ENCODE measurements at places on chromosomes 7 and 10.

DNA sequence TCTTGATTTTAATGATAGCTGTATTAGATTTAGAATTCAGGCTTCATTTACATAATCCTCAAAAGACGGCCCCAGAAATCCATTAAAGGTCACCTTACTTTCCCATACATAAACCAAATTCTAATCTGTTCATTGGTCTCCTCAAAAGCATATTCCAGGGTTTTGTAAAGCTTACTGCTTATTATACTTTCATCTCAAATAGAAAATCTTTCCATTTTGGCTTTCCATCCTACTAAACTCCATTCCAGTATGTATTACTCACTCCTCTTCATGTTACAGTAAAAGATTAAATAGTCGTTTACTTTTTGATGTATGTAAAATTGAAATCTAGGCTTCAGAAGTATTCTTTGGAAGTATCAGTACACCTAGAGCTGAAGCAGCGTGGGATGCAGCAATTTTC, 143.5 kb upstream of the LRRN3 start:
- peaks cover 13% of the 10 kb centered on the region for H3K4me1 ChIP-seq
- no peak for DNase-seq
- no peaks in the 10 kb centered on the region for H3K36me3 ChIP-seq

DNA sequence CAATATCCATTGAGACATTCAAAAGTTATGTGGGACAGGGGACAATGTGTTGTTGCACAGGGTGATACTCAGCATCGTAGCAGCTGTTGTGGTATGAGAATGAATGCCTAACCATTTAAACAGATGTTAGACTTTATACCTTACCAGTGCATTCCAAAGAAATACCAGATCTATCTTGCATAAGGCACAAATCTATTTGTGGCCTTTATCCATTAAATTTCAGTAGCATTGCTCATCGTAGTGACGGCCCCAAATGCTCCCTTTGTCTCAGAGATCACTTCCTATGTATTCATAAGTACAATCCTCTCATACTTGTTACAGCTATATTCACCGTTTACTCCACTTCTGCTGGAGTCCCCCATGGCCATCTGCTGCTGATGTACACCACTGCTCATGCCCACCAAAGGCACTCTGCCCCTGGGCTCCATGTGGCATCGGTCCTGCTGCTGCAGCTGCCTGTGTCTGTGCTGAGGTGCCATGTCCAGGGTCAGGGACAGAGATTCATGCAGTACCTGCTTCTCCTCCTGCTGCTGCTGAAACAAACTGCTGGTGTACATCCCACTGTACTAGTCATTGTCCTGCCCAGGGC, 96.3 kb downstream of the CPED1 start:
- DNase-seq: no peak
- peaks cover 19% of the 10 kb centered on the region for H3K27me3 ChIP-seq
- H3K4me1 ChIP-seq: peaks cover 3% of the 10 kb centered on the region
- no peaks in the 10 kb centered on the region for H3K36me3 ChIP-seq
- H3K4me3 ChIP-seq: no peak overlapping the region

GRCh38 chr7:2504889-2505375, 14.6 kb upstream of the LFNG start:
- peaks cover 14% of the 10 kb centered on the region for H3K4me1 ChIP-seq
- no peaks in the 10 kb centered on the region for H3K36me3 ChIP-seq
- DNase-seq: no peak
- no peak overlapping the region for H3K4me3 ChIP-seq
- no peaks in the 10 kb centered on the region for H3K27me3 ChIP-seq

GRCh38 chr10:102112210-102112817, 7.9 kb downstream of the LDB1 start:
- H3K36me3 ChIP-seq: peaks cover 39% of the 10 kb centered on the region
- peaks cover 40% of the 10 kb centered on the region for H3K4me1 ChIP-seq
- no peak overlapping the region for H3K27ac ChIP-seq

DNA sequence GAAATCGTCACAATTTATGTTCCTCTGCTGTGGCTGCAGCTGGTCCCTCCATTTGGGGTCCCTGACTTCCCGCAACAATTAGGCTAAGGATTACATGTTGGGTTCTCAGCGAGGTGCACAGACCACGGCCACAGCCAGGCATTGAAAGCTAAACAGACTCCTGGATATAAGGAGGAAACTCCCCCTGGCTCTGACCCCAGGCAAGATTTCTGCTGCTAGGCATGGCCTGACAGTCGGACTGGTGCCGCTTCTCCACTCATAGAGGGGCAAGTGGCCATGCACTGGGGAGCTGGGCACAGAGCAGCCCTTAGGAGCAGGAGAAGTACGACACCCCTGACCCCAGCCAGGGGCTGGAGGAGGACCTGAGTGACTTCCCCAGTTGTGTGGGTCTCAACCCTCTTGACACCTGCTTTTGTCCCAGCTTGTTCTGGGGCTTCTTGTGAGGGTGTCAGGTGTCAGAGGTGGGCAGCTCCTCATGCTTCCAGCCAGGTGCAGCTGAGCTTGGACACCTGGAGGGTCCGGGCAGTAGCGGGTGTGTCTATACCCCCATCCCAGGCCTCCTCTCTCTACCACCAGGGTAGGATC, 38.3 kb downstream of the TSPAN15 start:
- no peaks in the 10 kb centered on the region for H3K36me3 ChIP-seq
- DNase-seq: no peak
- H3K4me1 ChIP-seq: no peaks in the 10 kb centered on the region
- no peak overlapping the region for H3K27ac ChIP-seq
- H3K27me3 ChIP-seq: no peaks in the 10 kb centered on the region

DNA sequence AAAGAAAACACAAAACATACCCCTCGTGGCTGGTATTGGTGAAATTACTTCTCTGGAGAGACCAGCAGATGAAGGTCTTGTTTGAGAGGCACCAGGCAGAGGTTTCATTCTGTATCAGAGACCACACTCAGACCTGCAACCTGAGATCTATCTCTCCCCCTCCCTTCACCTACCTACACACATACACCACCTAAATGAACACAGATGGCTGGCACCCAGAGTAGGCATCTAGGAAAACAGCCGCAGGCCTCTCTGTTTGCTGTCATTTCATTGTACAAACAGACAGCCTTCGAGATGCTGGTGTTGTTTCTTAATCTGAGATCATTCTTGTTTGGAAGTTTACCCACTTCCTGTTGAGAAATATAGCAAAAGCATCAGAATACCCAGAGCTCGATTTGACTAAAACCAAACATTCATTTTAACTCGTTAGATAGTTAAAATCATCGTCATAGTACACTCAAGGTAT, 173.9 kb upstream of the SLC25A13 start:
- H3K4me3 ChIP-seq: peak overlapping the region; percentile 62
- H3K36me3 ChIP-seq: peaks cover 6% of the 10 kb centered on the region
- H3K4me1 ChIP-seq: peaks cover 27% of the 10 kb centered on the region
- peak; percentile 20 for DNase-seq
- H3K27ac ChIP-seq: peak overlapping the region; percentile 92

- no peaks in the 10 kb centered on the region for H3K36me3 ChIP-seq
- H3K27ac ChIP-seq: no peak overlapping the region
- H3K4me3 ChIP-seq: no peak overlapping the region
- no peak for DNase-seq
- H3K27me3 ChIP-seq: peaks cover 17% of the 10 kb centered on the region
Observed at GRCh38 chr7:132407764-132408163, 168.5 kb downstream of the PLXNA4 start.

DNA sequence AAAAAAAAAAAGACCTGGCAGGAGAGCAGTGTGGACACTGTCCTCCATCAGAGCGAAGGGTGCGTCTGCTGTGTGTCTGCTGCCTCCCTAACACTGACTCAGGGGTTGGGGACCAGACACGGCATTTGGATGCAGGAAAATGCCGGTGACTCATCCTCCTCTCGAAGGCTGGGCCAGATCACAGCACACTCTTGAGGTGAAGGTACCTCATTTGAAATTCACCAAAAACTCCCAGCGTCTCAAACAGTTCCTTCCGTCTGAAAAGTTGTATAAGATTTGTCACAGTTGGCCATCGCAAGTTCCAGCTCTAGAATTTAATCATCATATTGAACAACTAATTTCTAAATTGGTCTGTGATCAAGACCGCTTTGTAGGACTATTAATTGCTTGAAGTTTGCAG, 118.1 kb upstream of the LYZL2 start:
- H3K36me3 ChIP-seq: no peaks in the 10 kb centered on the region
- peaks cover 67% of the 10 kb centered on the region for H3K4me1 ChIP-seq
- no peak overlapping the region for H3K4me3 ChIP-seq
- peak overlapping the region; percentile 62 for H3K27ac ChIP-seq
- H3K27me3 ChIP-seq: no peaks in the 10 kb centered on the region

DNA sequence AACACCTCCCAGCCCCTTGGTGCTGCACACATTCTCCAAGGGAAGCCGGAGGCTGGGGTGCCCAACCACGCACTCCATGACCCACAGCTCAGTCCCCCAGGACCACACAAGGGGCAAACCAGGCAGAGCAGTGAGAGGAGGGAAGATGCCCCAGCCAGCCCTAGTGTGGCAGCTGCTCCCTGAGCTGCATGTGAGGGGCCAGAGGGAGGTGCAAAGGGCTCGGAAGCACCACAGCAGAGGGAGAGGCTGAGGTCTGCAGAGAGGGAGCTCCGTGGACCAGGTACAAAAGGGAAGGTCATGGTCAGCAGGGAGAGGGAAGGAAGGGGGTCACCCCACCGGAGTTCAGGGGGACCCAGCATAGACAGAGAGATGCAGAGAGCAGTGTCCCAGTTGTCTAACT, 1.5 kb upstream of the CALML5 start:
- H3K4me1 ChIP-seq: no peaks in the 10 kb centered on the region
- no peak overlapping the region for H3K4me3 ChIP-seq
- DNase-seq: no peak
- H3K27ac ChIP-seq: no peak overlapping the region

DNA sequence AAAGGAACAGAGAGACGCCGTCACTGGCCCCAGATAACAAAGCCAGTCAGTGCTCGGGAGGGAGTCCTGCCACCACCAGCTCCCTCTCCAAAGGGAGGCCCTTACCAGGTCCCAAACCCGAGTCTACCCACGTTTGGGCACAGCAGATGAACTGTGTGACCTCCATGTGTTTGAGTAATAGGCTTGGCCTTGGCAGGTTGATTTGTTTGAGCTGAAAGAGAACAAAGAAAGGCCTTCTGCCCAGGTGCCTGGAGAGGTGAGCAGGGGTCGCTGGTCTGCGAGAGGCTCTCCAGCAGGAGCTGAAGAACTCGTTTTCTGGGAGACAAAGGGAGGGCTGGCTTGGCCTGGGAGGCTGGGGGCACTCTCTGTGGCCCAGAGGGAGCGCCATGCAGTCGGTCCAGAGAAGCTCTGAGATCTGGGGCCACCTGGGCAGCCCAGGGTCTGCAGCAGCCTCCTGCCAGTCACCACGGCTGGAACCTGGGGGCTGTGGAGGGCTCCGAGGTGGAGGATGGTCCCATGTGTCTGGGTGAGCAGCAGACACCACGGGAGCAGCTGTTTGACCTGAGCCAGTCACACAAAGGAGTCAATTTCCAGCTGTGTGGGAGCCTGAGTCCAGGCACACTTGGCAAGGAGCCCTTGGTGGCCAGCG, 99.7 kb downstream of the PAXIP1 start:
- H3K4me3 ChIP-seq: no peak overlapping the region
- peaks cover 3% of the 10 kb centered on the region for H3K4me1 ChIP-seq
- no peaks in the 10 kb centered on the region for H3K27me3 ChIP-seq
- H3K27ac ChIP-seq: no peak overlapping the region
- H3K36me3 ChIP-seq: no peaks in the 10 kb centered on the region
- no peak for DNase-seq

- H3K27me3 ChIP-seq: no peaks in the 10 kb centered on the region
- no peak for DNase-seq
- H3K36me3 ChIP-seq: no peaks in the 10 kb centered on the region
- no peak overlapping the region for H3K4me3 ChIP-seq
- no peak overlapping the region for H3K27ac ChIP-seq
Observed at GRCh38 chr7:123198668-123199652, 809 bp downstream of the SLC13A1 start.

DNA sequence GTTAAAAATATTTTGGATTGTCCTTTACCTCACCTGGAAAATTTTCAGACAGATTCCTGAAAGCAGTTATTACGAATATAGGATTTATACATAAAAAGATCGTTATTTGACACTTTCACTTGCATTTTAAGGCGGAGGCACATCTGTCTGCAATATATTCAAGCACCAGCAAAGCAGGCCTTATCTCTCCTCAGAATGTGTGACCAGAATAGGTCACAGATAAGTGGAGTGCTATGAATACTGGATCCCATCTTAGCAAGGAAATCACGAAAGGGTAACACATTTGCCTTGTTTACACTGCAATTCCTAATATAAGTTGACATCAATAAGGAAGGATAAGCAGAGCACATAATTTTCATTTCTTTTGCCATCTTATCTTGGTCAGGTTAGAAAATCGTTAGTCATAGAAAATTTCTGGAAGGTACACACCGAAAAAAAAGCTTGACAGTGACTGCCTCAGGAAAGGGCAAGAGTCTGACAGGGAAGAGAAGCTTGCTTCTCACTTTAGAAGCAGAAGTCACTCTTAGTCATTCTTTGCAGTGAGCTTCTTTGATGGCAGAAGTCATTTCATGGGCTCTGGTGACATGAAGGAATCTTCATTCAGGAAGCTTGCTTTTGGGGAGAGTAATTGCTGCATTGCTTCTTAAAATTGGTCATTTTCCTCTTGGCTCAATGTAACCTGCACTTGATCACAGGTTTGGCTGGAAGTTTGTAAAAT, 98.1 kb upstream of the STK17A start:
- H3K27me3 ChIP-seq: peaks cover 8% of the 10 kb centered on the region
- no peak overlapping the region for H3K4me3 ChIP-seq
- no peak for DNase-seq
- H3K36me3 ChIP-seq: no peaks in the 10 kb centered on the region
- H3K27ac ChIP-seq: no peak overlapping the region
- H3K4me1 ChIP-seq: peaks cover 2% of the 10 kb centered on the region

DNA sequence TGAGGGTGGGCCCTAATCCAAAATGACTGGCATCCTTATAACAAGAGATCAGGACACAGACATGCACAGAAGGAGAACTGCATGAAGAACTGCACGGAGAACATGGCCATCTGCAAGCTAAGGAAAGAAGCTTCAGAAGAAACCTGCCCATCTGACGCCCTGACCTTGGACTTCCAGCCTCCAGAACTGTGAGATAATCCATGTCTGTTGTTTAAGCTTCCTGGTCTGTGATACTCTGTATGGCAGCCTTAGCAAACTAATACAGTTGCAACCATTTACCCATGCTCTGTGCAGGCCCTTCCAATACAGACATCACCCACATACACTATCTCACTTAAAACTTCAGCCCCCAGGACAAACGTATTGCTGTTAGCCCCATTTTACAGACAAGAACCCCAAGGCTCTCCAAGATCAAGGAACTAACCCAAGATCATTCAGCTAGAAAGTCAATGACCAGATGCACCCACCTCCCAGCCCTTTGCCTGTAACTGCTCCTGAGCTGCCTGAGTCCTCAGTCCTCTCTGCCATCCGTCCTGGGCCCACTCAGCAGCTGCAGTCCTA, 39.7 kb downstream of the DLG5 start:
- H3K4me3 ChIP-seq: no peak overlapping the region
- no peaks in the 10 kb centered on the region for H3K36me3 ChIP-seq
- H3K27me3 ChIP-seq: no peaks in the 10 kb centered on the region
- no peak overlapping the region for H3K27ac ChIP-seq
- DNase-seq: no peak
- no peaks in the 10 kb centered on the region for H3K4me1 ChIP-seq

GRCh38 chr7:126443951-126444350, 808.8 kb downstream of the GRM8 start:
- no peaks in the 10 kb centered on the region for H3K36me3 ChIP-seq
- no peak overlapping the region for H3K27ac ChIP-seq

- peaks cover 12% of the 10 kb centered on the region for H3K4me1 ChIP-seq
- H3K36me3 ChIP-seq: no peaks in the 10 kb centered on the region
- no peak overlapping the region for H3K27ac ChIP-seq
- H3K27me3 ChIP-seq: no peaks in the 10 kb centered on the region
Observed at GRCh38 chr7:104366390-104366789, 38.0 kb downstream of the LHFPL3 start.

Measured in activated T-helper 2 cell treated with anti-CD3 and anti-CD28 coated beads, Interferon-gamma antibody, Interleukin-2, Interleukin-4, amounts not matched to agents 10 μg/mL and 5 μg/mL and 100 μg/mL, durations not matched to agents 14 hours and 24 hours and 36 hours (primary cell).